Thymus (tissue), 14 donors: ENCODE measurements at places on chromosomes 2 and 18. TPM values are rescaled to one million over a fixed set of nuclear protein-coding genes. Genes with fewer than 3 reads are reported as not detected.

The IRS1 gene
- total RNA-seq, result 7.4 TPM

The SLC23A3 gene
- 0.47 TPM for total RNA-seq

- peak; percentile 20 for DNase-seq
Observed at GRCh38 chr2:224584111-224584784, 915 bp downstream of the CUL3 start.

- DNase-seq, result no peak
Observed at GRCh38 chr2:10650761-10651160, 39.0 kb downstream of the NOL10 start.

DNA sequence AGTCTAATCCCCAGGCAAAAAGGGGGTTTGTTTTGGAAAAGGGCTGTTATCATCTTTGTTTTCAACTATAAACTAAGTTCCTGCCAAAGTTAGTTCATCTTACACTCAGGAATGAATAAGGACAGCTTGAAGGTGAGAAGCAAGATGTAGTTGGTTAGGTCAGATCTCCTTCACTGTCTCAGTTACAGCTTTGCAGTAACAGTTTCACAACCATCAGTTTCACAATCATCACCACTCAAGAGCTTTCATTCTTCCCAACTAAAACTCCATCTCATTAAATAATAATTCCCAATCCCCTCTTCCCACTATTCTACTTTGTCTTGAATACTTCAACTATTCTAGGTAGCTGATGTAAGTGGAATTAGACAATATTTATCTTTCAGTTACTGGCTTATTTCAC lies 200.9 kb downstream of the NYAP2 start:
- DNase-seq, result no peak

DNA sequence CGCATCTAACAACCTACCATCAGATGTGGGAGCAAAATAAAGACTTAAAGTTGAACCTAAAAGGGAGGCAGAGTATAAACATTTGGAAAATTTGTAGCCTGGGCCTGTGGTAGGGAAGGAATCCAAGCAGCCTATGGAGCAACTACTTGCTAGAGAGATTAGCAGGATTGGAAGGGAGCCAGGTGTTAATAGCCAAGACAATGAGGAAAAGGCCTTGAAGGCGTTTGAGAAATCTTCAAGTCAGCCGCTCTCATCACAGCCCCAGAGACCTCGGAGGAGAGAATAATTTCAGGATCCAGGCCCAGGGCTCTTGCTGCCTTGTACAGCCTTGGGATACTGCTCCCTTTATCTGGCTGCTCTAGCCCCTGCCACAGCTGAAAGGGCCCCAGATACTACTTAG lies 219.7 kb downstream of the THSD7B start:
- no peak for DNase-seq

- no peak for DNase-seq
Observed at GRCh38 chr2:27929916-27930486, 39.5 kb downstream of the BABAM2 start.

GRCh38 chr2:102116630-102117471 lies 25.7 kb upstream of the IL1R1 start:
- no peak for DNase-seq

GRCh38 chr2:216044883-216045486 lies 31.6 kb upstream of the MREG start:
- DNase-seq, result no peak

DNA sequence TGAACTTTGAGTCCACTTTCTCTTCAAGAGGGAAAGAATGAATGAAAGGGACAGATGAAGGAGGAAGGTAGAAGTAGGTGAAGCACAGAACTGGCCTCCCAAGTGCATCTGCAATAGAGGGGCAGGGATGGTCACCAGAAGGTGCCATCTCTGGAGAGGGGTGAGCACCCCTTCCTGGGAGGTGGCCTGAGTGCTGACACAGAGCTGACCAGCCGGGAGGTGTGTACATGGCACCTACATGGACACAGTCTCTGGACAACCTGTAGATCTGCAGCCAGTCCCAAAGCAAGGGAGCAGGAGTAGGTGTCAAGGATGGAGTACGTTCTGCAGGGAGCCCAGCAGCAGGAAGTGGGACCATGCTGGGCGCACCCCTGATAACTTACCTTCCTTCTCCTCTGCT lies 83.2 kb downstream of the TFCP2L1 start:
- DNase-seq, result no peak

- DNase-seq, result no peak
Observed at GRCh38 chr2:18752022-18752493, 162.7 kb upstream of the NT5C1B start.
